HEK293T (cell line): ENCODE measurements at places on chromosomes 4 and X.

GRCh38 chrX:138150709-138151108 lies 560.8 kb downstream of the FGF13 start:
- no peak for DNase-seq

DNA sequence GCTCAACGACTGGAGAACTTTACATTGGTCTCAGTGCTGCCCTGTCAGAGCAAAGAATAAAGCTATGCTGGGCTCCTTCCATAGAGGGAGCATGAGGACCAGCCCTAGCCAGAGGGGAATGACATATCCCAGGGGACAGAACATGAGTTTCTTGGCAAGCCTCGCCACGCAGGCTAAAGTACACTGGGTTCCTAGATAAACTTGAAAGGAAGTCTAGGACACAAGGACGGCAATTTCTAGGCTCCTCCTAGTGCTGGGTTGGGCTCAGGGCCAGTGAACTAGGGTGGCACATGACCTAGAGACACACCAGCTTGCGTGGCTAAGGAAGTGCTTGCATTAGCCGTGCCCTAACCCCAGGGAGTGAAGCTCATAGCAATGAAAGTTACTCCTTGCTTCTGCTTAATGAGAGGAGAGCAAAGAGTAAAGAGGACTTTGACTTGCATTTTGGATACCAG lies 141.0 kb downstream of the MAB21L2 start:
- DNase-seq: peak; percentile 6

DNA sequence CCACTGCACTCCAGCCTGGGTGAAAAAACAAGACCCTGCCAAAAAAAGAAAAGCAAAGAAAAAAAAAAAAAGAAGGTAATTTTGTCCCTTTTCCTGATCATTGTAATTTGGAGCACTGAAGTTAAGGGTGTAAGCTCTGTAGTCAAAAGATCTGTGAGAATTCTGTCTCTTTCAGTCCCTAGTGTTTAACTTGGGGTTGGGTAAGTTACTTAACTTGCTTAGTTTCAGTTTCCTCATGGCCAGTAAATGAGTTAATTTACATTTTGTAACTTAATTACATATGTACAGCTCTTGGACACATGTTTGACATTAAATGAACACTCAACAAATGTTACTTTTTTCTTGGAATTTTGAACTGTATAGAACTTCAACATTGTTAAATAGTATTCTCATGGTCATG lies 10.9 kb upstream of the UBE2K start:
- no peak for DNase-seq

DNA sequence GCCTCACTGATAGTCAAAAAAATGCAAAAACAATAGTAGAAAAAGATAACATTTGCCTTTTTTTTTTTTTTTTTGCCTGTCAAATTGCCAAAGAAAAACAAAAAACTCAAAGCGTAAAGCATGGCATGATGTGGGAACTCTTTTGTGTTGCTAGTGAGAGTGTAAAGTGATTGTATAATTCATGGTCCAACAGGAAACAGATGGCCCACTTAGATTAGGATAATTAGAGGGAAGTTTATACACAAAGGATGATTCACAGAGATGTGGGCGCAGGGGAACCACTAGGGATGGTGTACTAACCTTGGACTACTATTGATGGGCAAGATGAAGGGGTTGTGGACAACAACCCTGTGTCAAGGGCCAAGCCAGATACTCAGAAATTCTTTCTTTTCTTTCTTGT lies 16.4 kb downstream of the MCUB start:
- no peak for DNase-seq

DNA sequence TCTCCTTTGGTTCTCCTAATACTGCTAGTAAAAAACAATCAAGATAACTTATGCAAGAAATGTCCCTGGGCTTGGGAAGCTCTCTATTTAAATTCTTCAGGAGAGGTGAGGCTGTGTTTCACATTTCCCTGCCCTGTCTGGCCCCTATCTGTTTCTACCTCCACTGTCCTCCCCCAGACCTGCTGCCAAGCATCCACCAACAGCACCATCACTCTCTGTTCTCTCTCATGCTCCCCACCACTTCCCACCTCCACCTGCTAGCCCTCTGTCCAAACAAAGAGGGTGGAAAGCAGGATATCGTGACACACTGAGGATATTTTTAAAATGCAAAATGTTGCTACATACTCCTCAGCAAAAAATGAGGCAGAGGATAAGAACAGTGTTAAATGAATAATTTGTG lies 88.4 kb upstream of the NAP1L5 start:
- no peak for DNase-seq

GRCh38 chrX:21375708-21376009 lies 1.4 kb downstream of the CNKSR2 start:
- no peak for DNase-seq
